ENCODE measurements at places on chromosomes 2 and 18. TPM values are rescaled to one million over a fixed set of nuclear protein-coding genes. Genes with fewer than 3 reads are reported as not detected.

Gene YPEL5
- 101 TPM for total RNA-seq

Gene TP53I3
- 74.1 TPM for total RNA-seq

Gene SNRPD1
- 16.2 TPM for total RNA-seq

GRCh38 chr2:132795220-132795619 lies 125.2 kb upstream of the LYPD1 start:
- no peak for DNase-seq
- H3K27me3 ChIP-seq: no peaks in the 10 kb centered on the region
- no peak overlapping the region for H3K4me3 ChIP-seq
- peaks cover 10% of the 10 kb centered on the region for H3K4me1 ChIP-seq
- H3K27ac ChIP-seq: no peak overlapping the region

GRCh38 chr2:224363281-224363680 lies 38.6 kb downstream of the FAM124B start:
- no peaks in the 10 kb centered on the region for H3K36me3 ChIP-seq
- DNase-seq: no peak
- no peak overlapping the region for H3K27ac ChIP-seq
- H3K27me3 ChIP-seq: no peaks in the 10 kb centered on the region
- no peak overlapping the region for H3K4me3 ChIP-seq
- peaks cover 9% of the 10 kb centered on the region for H3K4me1 ChIP-seq

DNA sequence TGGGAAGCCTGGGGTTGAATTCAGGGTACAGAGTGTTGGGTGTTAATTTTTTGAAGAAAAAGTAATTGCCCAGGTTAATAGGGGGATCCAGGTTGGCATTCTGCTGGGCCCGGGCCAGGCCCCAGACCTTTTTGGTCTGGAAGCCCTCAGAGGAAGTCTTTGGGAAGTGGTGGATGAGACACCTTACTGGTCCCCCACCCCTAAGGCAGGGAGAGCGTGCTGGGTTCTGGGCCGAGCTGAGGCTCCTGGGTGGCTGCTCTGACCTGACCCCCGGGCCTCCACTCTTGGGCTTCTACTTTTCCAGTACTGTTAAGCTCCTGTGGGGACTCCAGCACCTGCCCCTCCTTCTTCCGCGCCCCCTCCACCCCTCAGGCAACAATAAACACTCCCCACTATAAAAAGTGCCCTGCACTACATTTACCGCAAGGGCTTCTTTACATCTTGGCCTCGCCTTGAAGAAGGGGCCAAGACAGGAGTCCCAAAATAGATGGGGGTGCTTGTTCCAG lies 753 bp upstream of the HOXD3 start:
- H3K4me3 ChIP-seq: peak overlapping the region; percentile 84
- peaks cover 9% of the 10 kb centered on the region for H3K36me3 ChIP-seq
- no peak for DNase-seq
- H3K27me3 ChIP-seq: no peaks in the 10 kb centered on the region
- no peaks in the 10 kb centered on the region for H3K4me1 ChIP-seq

GRCh38 chr2:176001281-176001915 lies 669 bp downstream of the LNPK start:
- peak; percentile 83 for DNase-seq
- H3K4me3 ChIP-seq: peak overlapping the region; percentile 93
- no peaks in the 10 kb centered on the region for H3K36me3 ChIP-seq
- no peaks in the 10 kb centered on the region for H3K27me3 ChIP-seq

GRCh38 chr2:46047290-46047689 lies 249.9 kb upstream of the EPAS1 start:
- DNase-seq: no peak
- no peaks in the 10 kb centered on the region for H3K36me3 ChIP-seq
- H3K27me3 ChIP-seq: no peaks in the 10 kb centered on the region

GRCh38 chr2:43034242-43034619 lies 192.2 kb downstream of the ZFP36L2 start:
- peaks cover 24% of the 10 kb centered on the region for H3K4me1 ChIP-seq
- no peaks in the 10 kb centered on the region for H3K27me3 ChIP-seq
- no peak overlapping the region for H3K27ac ChIP-seq
- no peak for DNase-seq

- no peak overlapping the region for H3K27ac ChIP-seq
- H3K4me3 ChIP-seq: no peak overlapping the region
- peaks cover 13% of the 10 kb centered on the region for H3K4me1 ChIP-seq
- H3K36me3 ChIP-seq: no peaks in the 10 kb centered on the region
- DNase-seq: peak; percentile 56
Measured at GRCh38 chr18:10518595-10519255, 7.1 kb upstream of the NAPG start.

DNA sequence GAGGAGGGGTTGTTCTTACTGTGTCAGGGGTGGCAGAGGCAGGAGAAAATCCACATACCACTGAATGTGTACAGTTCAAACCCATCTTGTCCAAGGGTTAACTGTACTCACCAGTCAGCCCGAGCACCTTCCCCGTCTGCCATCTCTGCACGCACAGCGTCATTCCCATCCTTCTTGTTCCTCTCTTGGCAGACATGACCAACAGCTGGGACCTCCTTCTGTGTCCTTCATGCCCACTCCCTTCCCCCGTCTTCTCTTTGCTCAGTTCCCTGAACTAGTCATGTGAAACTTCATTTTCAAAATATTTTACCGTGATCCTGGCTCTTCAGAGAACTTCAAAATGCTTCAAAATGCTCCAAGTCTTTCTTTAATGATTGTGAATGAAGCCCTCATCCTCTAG lies 92.0 kb downstream of the FARSB start:
- no peaks in the 10 kb centered on the region for H3K36me3 ChIP-seq
- H3K27me3 ChIP-seq: no peaks in the 10 kb centered on the region
- no peak for DNase-seq
- H3K4me1 ChIP-seq: peaks cover 4% of the 10 kb centered on the region
- no peak overlapping the region for H3K27ac ChIP-seq

DNA sequence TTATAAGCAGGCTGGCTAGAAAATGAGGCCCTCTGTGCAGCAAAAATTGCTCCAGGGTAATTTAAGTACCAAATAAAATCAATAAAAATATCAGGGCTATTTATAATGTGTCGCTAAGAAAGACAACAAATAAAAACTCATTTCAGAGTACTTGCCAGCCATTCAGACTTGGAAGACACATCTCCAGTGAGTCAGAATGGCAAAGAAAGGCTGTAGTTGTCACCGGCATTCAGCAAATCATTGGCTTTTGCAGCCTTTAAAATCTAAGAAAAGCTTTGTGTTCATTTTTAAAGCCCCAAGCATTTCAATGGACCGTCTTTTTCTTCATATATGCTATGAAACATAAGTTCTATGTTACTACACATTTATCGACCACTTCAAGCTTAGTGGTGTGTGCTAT lies 141.1 kb upstream of the HNMT start:
- DNase-seq: no peak
- no peak overlapping the region for H3K4me3 ChIP-seq
- H3K4me1 ChIP-seq: no peaks in the 10 kb centered on the region
- no peak overlapping the region for H3K27ac ChIP-seq
- H3K36me3 ChIP-seq: no peaks in the 10 kb centered on the region
- H3K27me3 ChIP-seq: no peaks in the 10 kb centered on the region

- no peak overlapping the region for H3K4me3 ChIP-seq
- no peaks in the 10 kb centered on the region for H3K36me3 ChIP-seq
- peaks cover 13% of the 10 kb centered on the region for H3K4me1 ChIP-seq
- DNase-seq: peak; percentile 84
Measured at GRCh38 chr2:190759749-190760213, 110.9 kb downstream of the NAB1 start.

GRCh38 chr2:228802181-228803071 lies 468.7 kb downstream of the PID1 start:
- no peaks in the 10 kb centered on the region for H3K4me1 ChIP-seq
- no peak overlapping the region for H3K4me3 ChIP-seq
- DNase-seq: no peak
- no peak overlapping the region for H3K27ac ChIP-seq
- no peaks in the 10 kb centered on the region for H3K27me3 ChIP-seq
- H3K36me3 ChIP-seq: no peaks in the 10 kb centered on the region

All from GM23248 (cell line).